ENCODE measurements at places on chromosomes 5 and 9. TPM values are rescaled to one million over a fixed set of nuclear protein-coding genes. Genes with fewer than 3 reads are reported as not detected.

DBN1 gene
- 160 TPM for total RNA-seq

KIAA1958 gene
- 1.6 TPM for total RNA-seq

LHX6 gene
- total RNA-seq: not detected

NR5A1 gene
- total RNA-seq: not detected

PPP3R2 gene
- not detected for total RNA-seq

ZNF474 gene
- total RNA-seq: under 0.01 TPM

MRPS30 gene
- total RNA-seq: 87.0 TPM

OMD gene
- total RNA-seq: 0.20 TPM

ANKRD34B gene
- not detected for total RNA-seq

FAM169A gene
- total RNA-seq: under 0.01 TPM

ENG gene
- 31.6 TPM for total RNA-seq
